ENCODE measurements at places on chromosomes 7 and 10.

- no peak for DNase-seq
Measured at GRCh38 chr7:134477954-134478353, 19.1 kb upstream of the AKR1B1 start.

DNA sequence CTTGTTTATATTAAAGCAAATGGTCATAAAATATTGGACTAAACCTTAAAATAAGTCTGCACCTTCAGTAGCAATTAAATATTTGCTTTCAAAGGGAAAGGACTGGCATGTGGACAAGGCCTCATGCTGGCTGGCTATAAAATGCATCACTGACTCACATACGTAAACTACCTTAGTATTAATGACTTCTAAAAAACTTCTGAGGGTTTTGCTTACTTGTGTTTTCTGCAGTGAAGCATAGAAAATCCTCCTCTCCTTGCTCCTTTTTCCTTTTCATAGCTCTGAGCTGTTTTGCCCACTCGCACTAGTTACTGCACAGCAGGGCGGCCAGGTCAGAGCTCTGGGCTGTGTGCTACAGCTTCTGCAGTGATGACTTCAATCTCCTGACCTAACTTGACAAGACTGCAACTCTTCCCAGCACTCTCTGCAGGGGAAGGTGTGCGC, 82.3 kb downstream of the CUL2 start:
- DNase-seq = no peak

GRCh38 chr10:49798275-49798674, 36.2 kb upstream of the OGDHL start:
- no peak for DNase-seq

DNA sequence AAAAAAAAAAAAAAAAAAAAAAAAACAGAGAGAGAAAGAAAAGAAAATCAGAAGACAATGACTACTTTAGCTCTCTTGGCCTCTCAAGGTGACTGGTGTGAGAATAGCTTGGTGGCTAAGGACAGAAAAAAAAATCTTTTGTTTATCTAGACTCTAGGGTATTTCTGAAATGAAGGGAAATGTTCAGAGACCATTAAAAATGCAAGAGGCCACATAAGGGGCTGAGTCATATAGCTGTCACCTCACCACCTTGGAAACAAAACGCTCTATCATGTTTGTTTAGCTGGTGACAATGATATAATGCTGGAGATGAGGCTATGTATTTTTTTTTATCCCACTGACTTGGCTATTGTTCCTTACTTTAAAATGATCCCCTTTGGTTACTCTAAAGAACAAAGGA, 287.0 kb upstream of the CDC14C start:
- no peak for DNase-seq

Measured in activated naive CD4-positive, alpha-beta T cell (primary cell).